Neural progenitor cell (in vitro differentiated cells): ENCODE measurements at places on chromosomes 13 and 19. TPM values are rescaled to one million over a fixed set of nuclear protein-coding genes. Genes with fewer than 3 reads are reported as not detected.

The RPL21 gene
- total RNA-seq, result 1,463 and 2,072 TPM in 2 replicates

DNA sequence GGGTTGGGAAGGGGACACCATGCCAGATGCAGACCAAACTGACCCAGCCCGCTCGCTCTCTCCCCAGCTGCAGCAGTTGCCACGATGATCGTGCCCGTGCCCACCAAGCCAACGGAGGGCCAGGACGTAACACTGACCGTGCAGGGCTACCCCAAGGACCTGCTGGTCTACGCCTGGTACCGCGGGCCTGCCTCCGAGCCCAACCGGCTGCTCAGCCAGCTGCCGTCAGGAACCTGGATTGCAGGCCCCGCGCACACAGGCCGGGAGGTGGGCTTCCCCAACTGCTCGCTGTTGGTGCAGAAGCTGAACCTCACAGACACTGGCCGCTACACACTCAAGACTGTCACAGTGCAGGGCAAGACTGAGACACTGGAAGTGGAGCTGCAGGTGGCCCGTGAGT lies 8.8 kb downstream of the CEACAM16 start:
- H3K36me3 ChIP-seq, result no peaks in the 10 kb centered on the region
- no peak overlapping the region for H3K27ac ChIP-seq
- H3K27me3 ChIP-seq, result no peaks in the 10 kb centered on the region
- no peak for DNase-seq
- no peak overlapping the region for H3K4me3 ChIP-seq

- no peak overlapping the region for H3K27ac ChIP-seq
- no peak overlapping the region for H3K4me3 ChIP-seq
- no peaks in the 10 kb centered on the region for H3K27me3 ChIP-seq
- H3K4me1 ChIP-seq, result peaks cover 31% of the 10 kb centered on the region
- H3K36me3 ChIP-seq, result no peaks in the 10 kb centered on the region
- DNase-seq, result no peak
These were observed 128.9 kb upstream of the VSTM2B start for GRCh38 chr19:29396925-29397324.

The ADGRL1 gene
- total RNA-seq, result 13.3 and 59.0 TPM in 2 replicates

The PSENEN gene
- 10.9 and 29.6 TPM in 2 replicates for total RNA-seq

- DNase-seq, result peak; percentile 83
- H3K27me3 ChIP-seq, result no peaks in the 10 kb centered on the region
- H3K27ac ChIP-seq, result no peak overlapping the region
- H3K36me3 ChIP-seq, result no peaks in the 10 kb centered on the region
These were observed 25.8 kb upstream of the MAP3K10 start for GRCh38 chr19:40165362-40165937.

The POGLUT2 gene
- total RNA-seq, result 18.6 and 33.5 TPM in 2 replicates

The KLK3 gene
- total RNA-seq, result not detected in 2 replicates

- no peaks in the 10 kb centered on the region for H3K27me3 ChIP-seq
- no peak overlapping the region for H3K27ac ChIP-seq
- peaks cover 9% of the 10 kb centered on the region for H3K36me3 ChIP-seq
- DNase-seq, result no peak
- H3K4me1 ChIP-seq, result peaks cover 5% of the 10 kb centered on the region
- no peak overlapping the region for H3K4me3 ChIP-seq
These were observed 7.5 kb upstream of the GPR183 start for GRCh38 chr13:99314640-99315176.

DNA sequence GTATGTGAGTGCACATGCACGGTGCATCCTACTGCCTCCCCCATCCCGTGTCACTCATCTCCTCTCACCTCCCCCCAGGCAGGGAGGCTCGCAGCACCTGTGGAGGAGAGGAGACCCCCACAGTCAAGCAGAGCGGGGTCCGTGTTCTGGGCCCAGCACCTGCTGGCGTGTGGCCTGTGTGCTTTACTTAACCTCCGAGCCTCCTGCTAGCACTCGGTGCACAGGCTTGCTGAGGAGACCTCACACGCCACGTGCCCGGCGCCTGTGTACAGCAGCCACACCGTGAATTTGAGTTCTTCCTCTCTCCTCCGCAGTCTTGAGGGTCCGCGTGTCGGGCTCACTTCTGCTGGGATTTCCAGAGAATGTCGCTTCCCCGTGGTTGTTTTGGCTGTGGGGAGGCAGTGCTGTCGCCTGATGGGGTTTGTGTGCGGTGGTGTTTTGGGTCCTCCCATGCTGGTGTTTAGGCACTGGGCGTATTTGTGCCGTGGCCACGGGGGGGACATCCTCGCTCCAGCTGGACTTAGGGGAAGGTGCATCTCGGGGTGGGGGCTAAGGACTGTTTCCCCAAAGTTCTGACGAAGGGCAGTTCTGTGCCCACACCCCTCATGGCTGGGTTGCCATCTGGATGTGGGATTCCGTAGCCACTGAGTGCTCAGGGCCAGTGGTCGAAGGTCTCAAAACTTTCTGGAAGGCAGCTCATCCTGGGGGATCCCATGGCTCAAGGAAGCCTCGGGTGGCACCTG lies 34.8 kb upstream of the TMEM255B start:
- no peaks in the 10 kb centered on the region for H3K27me3 ChIP-seq
- no peak overlapping the region for H3K27ac ChIP-seq
- peak overlapping the region; percentile 62 for H3K4me3 ChIP-seq
- no peak for DNase-seq

The ZFR2 gene
- 8.9 and 20.4 TPM in 2 replicates for total RNA-seq

The TMEM145 gene
- total RNA-seq, result 0.37 and 6.6 TPM in 2 replicates

The MEF2B gene
- total RNA-seq, result 0.15 TPM in 1 of 2 replicates, not detected in the other

DNA sequence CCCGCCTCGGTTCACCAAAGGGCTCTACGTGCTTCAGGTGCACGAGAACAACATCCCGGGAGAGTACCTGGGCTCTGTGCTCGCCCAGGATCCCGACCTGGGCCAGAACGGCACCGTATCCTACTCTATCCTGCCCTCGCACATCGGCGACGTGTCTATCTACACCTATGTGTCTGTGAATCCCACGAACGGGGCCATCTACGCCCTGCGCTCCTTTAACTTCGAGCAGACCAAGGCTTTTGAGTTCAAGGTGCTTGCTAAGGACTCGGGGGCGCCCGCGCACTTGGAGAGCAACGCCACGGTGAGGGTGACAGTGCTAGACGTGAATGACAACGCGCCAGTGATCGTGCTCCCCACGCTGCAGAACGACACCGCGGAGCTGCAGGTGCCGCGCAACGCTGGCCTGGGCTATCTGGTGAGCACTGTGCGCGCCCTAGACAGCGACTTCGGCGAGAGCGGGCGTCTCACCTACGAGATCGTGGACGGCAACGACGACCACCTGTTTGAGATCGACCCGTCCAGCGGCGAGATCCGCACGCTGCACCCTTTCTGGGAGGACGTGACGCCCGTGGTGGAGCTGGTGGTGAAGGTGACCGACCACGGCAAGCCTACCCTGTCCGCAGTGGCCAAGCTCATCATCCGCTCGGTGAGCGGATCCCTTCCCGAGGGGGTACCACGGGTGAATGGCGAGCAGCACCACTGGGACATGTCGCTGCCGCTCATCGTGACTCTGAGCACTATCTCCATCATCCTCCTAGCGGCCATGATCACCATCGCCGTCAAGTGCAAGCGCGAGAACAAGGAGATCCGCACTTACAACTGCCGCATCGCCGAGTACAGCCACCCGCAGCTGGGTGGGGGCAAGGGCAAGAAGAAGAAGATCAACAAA lies 2.6 kb downstream of the PCDH17 start:
- H3K36me3 ChIP-seq, result no peaks in the 10 kb centered on the region
- peak overlapping the region; percentile 82 for H3K4me3 ChIP-seq
- peak; percentile 24 for DNase-seq
- no peak overlapping the region for H3K27ac ChIP-seq

The PSG6 gene
- total RNA-seq, result not detected in 2 replicates

The SYNE4 gene
- 2.3 and 10.9 TPM in 2 replicates for total RNA-seq

GRCh38 chr13:44313674-44314073 lies 60.0 kb upstream of the SERP2 start:
- H3K4me3 ChIP-seq, result no peak overlapping the region
- no peaks in the 10 kb centered on the region for H3K36me3 ChIP-seq
- no peak overlapping the region for H3K27ac ChIP-seq
- no peak for DNase-seq

DNA sequence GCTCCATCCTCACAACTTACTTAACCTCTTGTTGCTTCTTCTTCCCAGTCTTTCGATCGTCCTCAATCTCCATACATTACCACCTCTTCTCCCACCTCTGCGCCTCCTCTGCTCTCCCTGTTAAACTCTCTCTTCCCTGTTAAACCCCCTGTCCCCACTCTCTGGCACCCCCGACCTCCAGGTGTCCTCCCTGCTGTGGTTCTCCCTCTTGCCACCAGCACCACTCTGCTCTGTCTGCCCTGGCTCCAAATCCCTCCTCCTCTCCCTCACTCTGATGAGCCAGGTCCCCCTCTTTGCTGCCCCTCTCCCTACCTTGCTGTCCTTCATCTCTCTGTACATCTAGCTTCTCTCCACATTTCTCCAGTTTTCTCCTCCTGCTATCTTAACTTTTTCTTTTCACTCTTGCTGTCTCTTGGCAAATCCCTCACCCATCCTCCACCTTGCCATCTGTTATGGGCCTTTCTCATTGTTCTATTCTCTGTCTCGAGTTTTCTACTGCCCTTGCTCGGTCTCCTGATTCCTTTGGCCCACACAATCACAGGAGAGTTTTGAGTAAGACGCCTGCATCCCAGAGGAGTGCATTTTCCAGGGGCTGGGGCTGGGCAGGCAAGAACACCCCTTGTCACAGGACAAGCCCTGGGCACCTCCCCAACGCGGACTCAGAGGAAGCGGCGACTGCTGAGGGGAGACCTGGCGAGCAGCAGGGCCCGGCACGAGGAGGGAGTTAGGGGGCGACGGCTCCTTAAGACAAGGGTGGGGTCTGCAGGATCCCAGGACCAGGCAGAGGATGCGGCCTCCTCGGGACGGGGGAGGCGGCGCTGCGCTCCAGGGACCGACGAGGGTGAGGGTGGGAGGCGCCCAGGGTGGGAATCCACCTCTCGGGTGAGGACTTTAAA lies 21.4 kb upstream of the ERVV-1 start:
- peaks cover 9% of the 10 kb centered on the region for H3K4me1 ChIP-seq
- no peak overlapping the region for H3K27ac ChIP-seq
- H3K4me3 ChIP-seq, result peak overlapping the region; percentile 56
- H3K27me3 ChIP-seq, result peaks cover 15% of the 10 kb centered on the region

DNA sequence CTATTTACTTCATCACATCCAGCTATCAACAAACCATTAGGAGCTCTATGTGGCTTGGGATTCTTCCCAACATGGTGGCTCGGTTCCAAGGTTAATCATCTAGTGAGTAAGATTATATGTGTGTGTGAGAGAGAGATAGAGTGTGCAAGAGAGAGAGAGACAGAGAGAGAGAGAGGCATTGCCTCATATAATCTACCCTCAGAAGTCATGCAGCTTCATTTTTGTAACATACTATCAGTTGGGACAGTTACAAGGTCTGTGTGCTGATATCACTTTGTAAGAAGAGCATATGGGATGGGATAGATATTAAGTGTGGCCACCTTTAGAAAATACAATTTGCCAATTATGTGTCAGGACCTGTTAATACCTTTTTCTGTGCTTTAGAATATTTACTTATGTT lies 104.1 kb downstream of the NDFIP2 start:
- no peaks in the 10 kb centered on the region for H3K27me3 ChIP-seq
- no peak for DNase-seq
- H3K36me3 ChIP-seq, result no peaks in the 10 kb centered on the region
- no peak overlapping the region for H3K27ac ChIP-seq

DNA sequence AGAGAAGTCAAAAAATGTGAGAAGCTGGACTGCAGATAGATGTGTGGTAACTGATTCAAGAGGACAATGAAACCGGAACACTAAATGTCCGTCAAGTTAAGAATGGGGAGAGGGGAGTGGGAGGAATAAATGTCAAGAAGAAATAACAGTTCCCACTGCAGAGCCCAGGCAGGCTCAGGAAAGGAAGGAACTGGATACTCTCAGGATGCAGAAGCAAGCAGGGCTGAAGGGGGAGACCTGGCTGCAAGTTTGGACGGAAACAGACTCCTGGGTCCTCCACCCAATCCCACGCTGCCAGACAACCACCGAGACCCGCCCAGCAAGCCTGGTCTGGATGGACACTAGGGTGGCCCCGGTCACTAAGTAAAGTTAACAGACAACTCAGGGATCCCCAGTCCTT lies 18.1 kb downstream of the TUBGCP3 start:
- no peak overlapping the region for H3K4me3 ChIP-seq
- H3K4me1 ChIP-seq, result peaks cover 5% of the 10 kb centered on the region
- H3K36me3 ChIP-seq, result peaks cover 2% of the 10 kb centered on the region
- H3K27me3 ChIP-seq, result no peaks in the 10 kb centered on the region
- no peak overlapping the region for H3K27ac ChIP-seq
- no peak for DNase-seq

The LINGO3 gene
- total RNA-seq, result 1.5 TPM in 1 of 2 replicates, not detected in the other

The TNFRSF19 gene
- total RNA-seq, result 21.4 and 31.7 TPM in 2 replicates

- no peaks in the 10 kb centered on the region for H3K4me1 ChIP-seq
- DNase-seq, result no peak
- H3K27ac ChIP-seq, result no peak overlapping the region
- no peaks in the 10 kb centered on the region for H3K27me3 ChIP-seq
These were observed 213.5 kb downstream of the DLEU7 start for GRCh38 chr13:50629966-50630365.

The ZNF175 gene
- total RNA-seq, result 5.0 and 8.1 TPM in 2 replicates

DNA sequence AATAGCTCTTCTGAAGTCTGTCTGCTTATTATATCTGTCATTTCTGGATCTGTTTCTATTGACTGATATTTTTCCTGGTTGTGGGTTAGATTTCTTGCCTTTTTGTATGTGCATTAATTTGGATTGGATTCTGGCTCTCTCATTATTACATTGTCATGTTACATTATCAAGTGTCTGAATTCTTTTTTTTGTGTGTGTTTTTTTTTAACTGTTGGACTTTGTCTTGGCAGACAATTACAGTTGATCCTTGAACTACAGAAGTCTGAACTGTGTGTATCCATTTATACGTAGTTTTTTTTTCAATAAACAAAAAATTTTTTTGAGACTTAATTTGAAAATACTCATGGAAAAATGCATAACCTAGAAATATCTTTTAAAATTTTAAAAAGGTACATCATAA lies 22.5 kb downstream of the RFC3 start:
- no peak overlapping the region for H3K27ac ChIP-seq
- peaks cover 19% of the 10 kb centered on the region for H3K36me3 ChIP-seq
- no peaks in the 10 kb centered on the region for H3K27me3 ChIP-seq

The CGB1 gene
- total RNA-seq, result not detected in 2 replicates
